Stimulated activated CD8-positive, alpha-beta memory T cell treated with anti-CD3 and anti-CD28 coated beads, Interleukin-7, amount 100 ng/mL, for 1 hour (primary cell): ENCODE measurements at places on chromosomes 5 and 9.

DNA sequence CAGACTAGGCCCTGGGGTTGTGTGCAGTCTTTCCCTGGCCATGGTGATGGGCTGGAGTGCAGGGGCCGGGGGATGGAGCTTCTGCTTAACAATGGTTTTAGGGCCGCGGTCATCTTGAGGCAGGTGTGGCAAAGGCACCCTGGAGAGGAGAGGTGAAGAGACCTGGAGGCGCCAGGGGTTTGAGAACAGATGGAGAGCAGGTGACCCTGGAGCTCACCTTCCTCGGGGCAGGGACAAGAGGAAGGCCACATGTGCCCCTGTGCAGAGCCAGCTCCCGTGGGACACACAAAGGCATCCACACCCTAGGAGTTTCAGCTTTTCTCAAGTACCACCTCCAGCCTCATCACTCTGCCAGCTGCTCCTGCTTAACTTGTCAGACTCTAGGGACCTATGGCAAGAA lies 46.4 kb upstream of the SH3GL2 start:
- DNase-seq: no peak

- no peak for DNase-seq
Measured at GRCh38 chr9:127162046-127162863, 39.8 kb upstream of the ANGPTL2 start.

GRCh38 chr5:127846884-127847283 lies 143.7 kb downstream of the CCDC192 start:
- no peak for DNase-seq

DNA sequence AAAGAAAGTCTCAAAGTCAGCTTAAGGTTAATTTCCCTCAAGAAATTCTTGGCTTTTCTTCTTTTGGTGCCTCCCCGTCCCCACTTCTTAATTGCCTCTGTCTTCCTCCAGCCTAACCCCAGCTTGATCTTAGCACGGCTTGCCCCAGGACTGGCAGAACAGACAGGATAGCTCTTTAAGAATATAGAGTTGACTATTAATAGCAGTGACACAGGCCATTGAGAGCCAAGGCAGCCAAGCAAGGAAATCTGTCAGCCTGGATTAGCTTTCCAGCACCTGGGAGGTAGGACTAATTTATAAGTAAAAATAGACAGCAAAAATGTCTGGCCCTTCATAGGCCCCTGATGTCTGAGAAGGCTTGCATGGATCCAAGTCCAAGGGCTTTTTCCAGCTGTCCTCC lies 384.6 kb upstream of the SLC30A5 start:
- no peak for DNase-seq

DNA sequence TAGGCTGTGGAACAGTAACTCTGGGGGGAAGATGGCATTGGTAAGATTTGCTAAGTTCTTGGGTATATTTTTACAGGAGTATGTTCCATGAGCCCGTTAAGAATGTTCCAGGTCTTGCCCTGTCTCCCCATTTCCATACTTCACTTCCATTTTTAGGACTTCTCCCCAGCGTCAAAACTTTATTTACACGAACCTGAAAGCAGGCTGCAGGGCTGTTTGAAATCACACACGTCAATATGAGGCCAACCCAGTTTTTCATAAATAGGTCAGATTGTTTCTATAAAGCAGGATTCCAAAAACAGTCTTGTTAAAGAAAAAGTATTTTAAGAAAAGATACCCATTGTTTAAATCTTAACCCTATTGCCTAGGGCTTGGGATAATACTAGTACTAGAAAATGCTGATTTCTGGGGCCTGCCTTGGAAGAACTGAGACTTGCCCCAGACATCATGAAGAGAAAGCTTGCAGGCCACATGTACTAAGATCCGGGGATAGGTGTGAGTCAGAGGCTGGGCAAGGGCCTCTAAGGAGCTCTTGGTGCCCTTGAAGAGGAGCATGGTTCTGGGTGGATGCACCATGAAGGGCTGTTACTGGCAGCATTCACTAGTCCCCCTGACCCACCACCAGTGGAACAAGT lies 24.2 kb downstream of the TRIO start:
- DNase-seq: no peak
